Activated T-cell treated with anti-CD3 and anti-CD28 coated beads, Interleukin-2, amount 50 U/mL, for 72 hours (primary cell): ENCODE measurements at places on chromosomes 6 and 20. TPM values are rescaled to one million over a fixed set of nuclear protein-coding genes. Genes with fewer than 3 reads are reported as not detected.

FAM162B gene
- not detected for total RNA-seq

PPIL4 gene
- total RNA-seq, result 42.0 TPM

FAM217A gene
- not detected for total RNA-seq

ATRN gene
- total RNA-seq, result 11.6 TPM

GRCh38 chr20:9374072-9374471 is 140.3 kb upstream of the LAMP5 start:
- H3K36me3 ChIP-seq, result no peaks in the 10 kb centered on the region
- H3K27ac ChIP-seq, result no peak overlapping the region
- no peaks in the 10 kb centered on the region for H3K4me1 ChIP-seq
- no peaks in the 10 kb centered on the region for H3K27me3 ChIP-seq
- DNase-seq, result no peak

GRCh38 chr6:13486679-13487121 is 700 bp downstream of the GFOD1 start:
- peak; percentile 71 for DNase-seq
- no peak overlapping the region for H3K27ac ChIP-seq
- peaks cover 32% of the 10 kb centered on the region for H3K4me1 ChIP-seq
- H3K4me3 ChIP-seq, result peak overlapping the region; percentile 90
- H3K36me3 ChIP-seq, result no peaks in the 10 kb centered on the region
- H3K27me3 ChIP-seq, result peaks cover 17% of the 10 kb centered on the region

- no peak overlapping the region for H3K4me3 ChIP-seq
- H3K27ac ChIP-seq, result no peak overlapping the region
- no peaks in the 10 kb centered on the region for H3K36me3 ChIP-seq
- no peaks in the 10 kb centered on the region for H3K4me1 ChIP-seq
- peaks cover 27% of the 10 kb centered on the region for H3K27me3 ChIP-seq
Measured at GRCh38 chr20:10721976-10722375, 48.2 kb upstream of the JAG1 start.

GRCh38 chr6:146361128-146361924 is 182.3 kb upstream of the RAB32 start:
- H3K27me3 ChIP-seq, result peaks cover 20% of the 10 kb centered on the region
- H3K36me3 ChIP-seq, result no peaks in the 10 kb centered on the region
- no peak for DNase-seq
- H3K4me1 ChIP-seq, result peaks cover 22% of the 10 kb centered on the region
- no peak overlapping the region for H3K4me3 ChIP-seq

DNA sequence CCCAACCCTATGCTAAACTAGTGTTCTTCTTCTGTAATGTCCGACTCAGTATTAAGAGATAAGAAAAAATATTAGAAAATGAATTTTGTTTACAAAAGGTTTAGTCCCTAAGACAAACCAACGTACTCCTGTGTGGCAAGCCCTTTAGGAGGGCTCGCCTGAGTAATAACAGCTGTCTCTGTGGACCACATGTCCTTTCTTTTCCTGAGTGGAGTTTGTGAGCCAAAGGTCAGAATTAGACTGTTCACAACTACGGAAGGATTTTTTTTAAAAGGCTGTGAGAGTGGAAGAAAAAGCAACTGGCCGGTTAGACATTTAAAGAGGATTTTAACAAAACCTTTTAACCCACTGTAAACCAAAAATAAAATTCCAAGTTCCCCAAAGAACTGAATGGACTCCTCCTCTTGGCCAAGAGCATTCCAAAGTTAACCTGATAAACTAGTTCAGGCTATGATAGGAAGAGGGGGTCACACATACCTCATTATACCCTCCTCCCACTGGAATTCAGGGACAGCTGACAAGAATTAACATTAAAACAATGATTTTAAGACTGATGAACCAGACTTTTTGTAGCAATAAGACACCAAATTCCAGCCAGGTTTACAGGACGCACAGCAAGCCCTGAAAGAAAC is 43.5 kb downstream of the FAM184A start:
- no peaks in the 10 kb centered on the region for H3K4me1 ChIP-seq
- H3K27me3 ChIP-seq, result no peaks in the 10 kb centered on the region
- no peak overlapping the region for H3K27ac ChIP-seq
- H3K4me3 ChIP-seq, result no peak overlapping the region

- H3K27me3 ChIP-seq, result peaks cover 24% of the 10 kb centered on the region
- H3K27ac ChIP-seq, result no peak overlapping the region
- DNase-seq, result no peak
- H3K4me3 ChIP-seq, result no peak overlapping the region
- H3K36me3 ChIP-seq, result no peaks in the 10 kb centered on the region
- H3K4me1 ChIP-seq, result peaks cover 15% of the 10 kb centered on the region
Measured at GRCh38 chr20:588932-589672, 21.0 kb downstream of the TCF15 start.

DNA sequence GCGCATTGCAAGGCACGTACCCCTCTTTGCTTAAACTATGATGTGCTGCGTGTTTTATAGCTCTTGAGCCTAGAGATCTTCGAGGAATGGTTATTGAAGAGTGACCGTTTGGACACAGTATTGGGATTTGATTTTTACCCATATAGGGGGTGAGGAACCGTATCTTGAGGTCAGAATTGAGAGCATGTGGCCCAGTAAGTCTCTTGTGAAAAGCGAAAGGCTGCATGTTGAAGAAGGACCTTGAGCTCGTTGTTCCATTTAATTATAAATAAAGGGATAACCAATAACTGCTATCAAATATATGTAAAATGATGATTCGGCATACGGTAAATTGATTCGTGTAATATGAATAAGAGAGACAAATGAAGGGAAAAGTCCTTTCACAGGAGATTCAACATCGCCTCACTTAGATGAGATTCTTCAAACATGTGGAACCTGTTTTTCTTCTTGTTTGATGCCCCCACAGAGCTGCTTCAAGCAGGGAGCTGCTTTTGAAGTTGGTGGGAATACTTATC is 66.6 kb downstream of the AKAP12 start:
- no peak for DNase-seq
- no peaks in the 10 kb centered on the region for H3K36me3 ChIP-seq
- H3K4me1 ChIP-seq, result no peaks in the 10 kb centered on the region
- H3K27ac ChIP-seq, result no peak overlapping the region

DNA sequence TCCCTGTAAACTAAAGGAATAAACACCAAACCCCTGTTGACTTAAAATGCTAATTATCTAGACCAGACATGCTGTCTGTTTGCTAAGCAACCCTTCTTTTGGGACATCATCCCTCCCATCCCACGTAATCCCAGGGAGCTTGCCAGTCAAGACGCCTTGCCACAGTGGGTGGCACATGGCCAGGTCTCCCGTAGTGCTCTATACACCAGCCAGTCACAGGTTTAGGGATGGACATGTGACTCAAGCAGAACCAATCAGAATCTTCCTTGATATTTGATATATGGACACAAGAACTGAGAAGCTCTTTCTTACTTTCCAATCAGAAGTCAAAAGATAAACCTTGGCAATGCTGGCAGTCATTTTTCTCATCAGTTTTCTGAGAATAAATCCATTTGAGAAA is 60.0 kb downstream of the CNKSR3 start:
- no peak for DNase-seq
- no peaks in the 10 kb centered on the region for H3K4me1 ChIP-seq
- H3K27me3 ChIP-seq, result no peaks in the 10 kb centered on the region
- H3K36me3 ChIP-seq, result no peaks in the 10 kb centered on the region

DNA sequence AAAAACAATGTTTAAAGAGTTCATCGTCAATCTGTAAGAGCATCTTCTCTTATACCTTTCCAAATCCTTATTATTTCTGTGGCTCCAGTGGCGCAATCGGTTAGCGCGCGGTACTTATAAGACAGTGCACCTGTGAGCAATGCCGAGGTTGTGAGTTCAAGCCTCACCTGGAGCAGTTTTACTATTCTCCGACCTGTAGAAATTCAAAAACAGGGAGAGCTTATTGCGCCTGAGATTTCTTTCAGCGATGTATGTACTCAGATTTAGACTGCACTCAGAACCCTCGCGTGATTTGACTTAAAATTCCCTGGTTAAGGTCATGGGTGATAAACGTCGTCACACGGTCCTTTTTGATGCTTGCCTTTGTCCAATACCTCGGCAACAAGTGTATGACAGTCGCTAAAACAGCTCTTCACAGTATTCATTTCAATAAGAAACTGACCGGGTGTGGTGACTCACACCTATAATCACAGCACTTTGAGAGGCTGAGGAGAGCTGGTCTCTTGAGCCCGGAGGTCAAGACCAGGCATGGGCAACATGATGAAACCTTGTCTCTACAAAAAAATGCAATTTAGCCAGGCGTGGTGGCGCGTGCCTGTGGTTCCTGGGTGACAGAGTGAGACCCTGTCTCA is 11.9 kb downstream of the GPX5 start:
- H3K27me3 ChIP-seq, result peaks cover 48% of the 10 kb centered on the region
- peak; percentile 42 for DNase-seq
- peak overlapping the region; percentile 85 for H3K4me3 ChIP-seq
- H3K4me1 ChIP-seq, result peaks cover 44% of the 10 kb centered on the region

- peak; percentile 61 for DNase-seq
- H3K27me3 ChIP-seq, result peaks cover under 1% of the 10 kb centered on the region
- no peaks in the 10 kb centered on the region for H3K36me3 ChIP-seq
- H3K4me1 ChIP-seq, result peaks cover 21% of the 10 kb centered on the region
- no peak overlapping the region for H3K27ac ChIP-seq
- H3K4me3 ChIP-seq, result no peak overlapping the region
Measured at GRCh38 chr6:158213925-158214674, 46.0 kb downstream of the GTF2H5 start.

DNA sequence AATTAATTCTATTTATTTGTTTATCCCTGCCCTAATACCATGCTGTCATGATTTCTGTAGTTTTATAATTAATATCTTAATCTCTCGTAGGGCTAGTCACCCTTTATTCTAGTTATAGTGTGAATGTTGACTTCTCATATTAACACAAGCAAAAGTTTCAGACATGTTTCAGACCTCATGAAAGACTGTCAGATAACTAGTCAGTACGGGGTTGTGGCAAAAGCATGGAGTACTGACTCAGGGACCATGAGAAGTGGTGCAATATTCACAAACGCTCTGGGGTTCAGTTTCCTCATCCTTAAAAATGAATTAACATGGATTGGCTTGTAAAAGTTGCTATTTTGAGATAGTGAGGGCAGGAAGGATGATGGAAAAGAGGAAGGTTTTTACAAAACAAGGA is 148.9 kb downstream of the TMEM200A start:
- H3K27ac ChIP-seq, result peak overlapping the region; percentile 99
- DNase-seq, result no peak
- H3K27me3 ChIP-seq, result no peaks in the 10 kb centered on the region
- peaks cover 16% of the 10 kb centered on the region for H3K36me3 ChIP-seq
- peaks cover 59% of the 10 kb centered on the region for H3K4me1 ChIP-seq

GRCh38 chr6:137900815-137901214 is 33.8 kb downstream of the TNFAIP3 start:
- no peak for DNase-seq
- H3K27ac ChIP-seq, result no peak overlapping the region
- H3K27me3 ChIP-seq, result no peaks in the 10 kb centered on the region
- H3K4me3 ChIP-seq, result no peak overlapping the region
- peaks cover 43% of the 10 kb centered on the region for H3K4me1 ChIP-seq

GRCh38 chr6:137872581-137873115 is 5.6 kb downstream of the TNFAIP3 start:
- peaks cover 42% of the 10 kb centered on the region for H3K4me1 ChIP-seq
- H3K27ac ChIP-seq, result peak overlapping the region; percentile 98
- peaks cover 69% of the 10 kb centered on the region for H3K36me3 ChIP-seq
- no peak for DNase-seq

DNA sequence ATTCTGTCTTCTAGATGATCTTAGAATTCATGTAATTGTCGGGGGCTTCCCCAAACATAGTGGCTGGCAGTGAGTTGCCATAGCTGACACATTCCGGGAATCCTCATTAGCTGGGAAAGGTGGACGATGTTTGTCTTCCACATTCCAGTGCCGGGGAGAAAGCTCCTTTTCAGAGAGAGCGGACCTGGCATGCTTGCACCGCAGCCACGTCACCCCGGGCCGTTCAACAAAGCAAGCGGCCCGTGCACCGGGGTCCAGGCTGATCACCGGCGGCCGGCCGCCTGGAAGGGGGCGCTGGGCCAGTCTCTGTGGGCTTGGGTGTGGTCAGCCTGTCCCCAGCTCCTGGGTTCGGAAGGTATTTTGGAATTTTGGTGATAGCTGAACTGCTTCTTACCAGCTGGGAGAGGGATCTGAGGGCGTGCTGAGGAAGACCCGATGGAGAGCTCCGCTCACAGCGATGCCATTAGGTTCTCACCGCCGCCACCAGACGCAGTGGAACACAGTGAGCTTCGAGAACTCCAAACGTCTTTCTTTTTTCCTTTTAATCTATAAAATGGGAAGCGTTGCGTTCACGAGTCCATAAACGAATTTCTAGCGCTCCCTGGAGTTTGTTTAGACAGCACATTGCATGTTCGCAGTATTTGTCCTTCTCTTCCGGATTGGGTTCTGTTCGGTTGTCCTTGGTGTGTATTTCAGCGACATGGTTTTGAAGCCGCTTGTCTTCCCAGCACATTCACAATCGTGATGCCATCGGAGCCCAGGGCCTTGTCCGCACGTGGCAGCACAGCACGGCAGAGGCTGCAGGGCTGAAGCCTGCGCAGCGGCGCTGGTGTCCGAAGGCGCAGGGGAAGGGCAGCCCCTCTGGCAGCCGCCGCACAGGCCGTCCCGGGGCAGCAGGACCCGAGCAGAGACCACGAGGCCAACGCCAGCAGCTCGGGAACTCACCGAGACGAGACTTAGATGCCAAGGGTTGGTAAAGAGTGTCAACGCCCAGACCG is 557.6 kb downstream of the QKI start:
- no peak for DNase-seq
- no peak overlapping the region for H3K27ac ChIP-seq
- no peaks in the 10 kb centered on the region for H3K27me3 ChIP-seq
- no peaks in the 10 kb centered on the region for H3K4me1 ChIP-seq
- no peaks in the 10 kb centered on the region for H3K36me3 ChIP-seq
- H3K4me3 ChIP-seq, result no peak overlapping the region

DNA sequence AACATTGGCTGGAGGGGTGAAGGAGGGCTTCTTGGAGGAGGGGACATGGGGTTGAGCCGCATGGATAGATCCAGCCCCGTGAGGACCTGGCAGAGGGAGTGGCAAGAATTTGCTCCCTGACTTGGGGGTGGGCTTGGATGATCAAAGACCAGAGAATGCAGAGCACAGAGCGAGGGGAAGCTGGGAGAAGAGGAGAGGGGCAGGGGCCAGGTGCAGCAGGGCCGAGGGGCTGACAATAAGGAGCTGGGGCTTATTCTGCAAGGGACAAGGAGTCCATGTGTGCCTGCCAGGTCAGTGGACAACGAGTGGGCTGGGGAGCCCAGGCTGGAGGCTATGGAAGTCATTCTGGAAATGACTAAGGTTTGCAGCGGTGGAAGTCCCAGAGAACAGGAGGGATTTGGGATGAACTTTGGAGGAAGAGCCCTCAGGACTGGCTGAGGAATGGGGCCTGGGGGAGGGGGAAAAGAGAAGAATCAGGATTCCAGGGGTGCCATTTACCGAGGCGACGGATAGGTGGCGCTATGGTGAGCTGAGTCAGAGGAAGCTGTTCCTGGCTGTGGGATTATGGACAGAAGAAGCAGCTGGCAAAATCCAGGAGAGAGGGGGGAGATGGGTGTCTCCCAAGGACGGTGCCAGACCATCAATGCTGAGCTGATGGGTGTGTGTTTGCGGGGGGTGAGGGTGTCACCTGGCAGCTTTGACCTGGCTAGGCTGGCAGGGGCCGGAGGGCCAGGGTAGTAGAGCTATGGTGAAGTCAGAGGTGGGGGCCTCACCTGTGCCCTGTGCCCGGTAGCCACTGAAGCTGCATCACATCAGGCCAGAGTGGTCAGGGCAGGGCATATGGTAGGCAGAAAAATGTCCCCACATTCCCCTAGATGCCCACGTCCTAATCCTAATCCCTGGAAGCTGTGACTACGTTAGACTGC is 7.8 kb downstream of the KCNG1 start:
- H3K27ac ChIP-seq, result no peak overlapping the region
- no peaks in the 10 kb centered on the region for H3K4me1 ChIP-seq
- no peak overlapping the region for H3K4me3 ChIP-seq
- peaks cover 38% of the 10 kb centered on the region for H3K27me3 ChIP-seq
- DNase-seq, result peak; percentile 29
